ENCODE measurements at places on chromosomes 2 and 18. TPM values are rescaled to one million over a fixed set of nuclear protein-coding genes. Genes with fewer than 3 reads are reported as not detected.

Gene MYCN
- not detected for polyA plus RNA-seq

- no peak for DNase-seq
Observed at GRCh38 chr18:63197246-63197869, 122.2 kb downstream of the BCL2 start.

DNA sequence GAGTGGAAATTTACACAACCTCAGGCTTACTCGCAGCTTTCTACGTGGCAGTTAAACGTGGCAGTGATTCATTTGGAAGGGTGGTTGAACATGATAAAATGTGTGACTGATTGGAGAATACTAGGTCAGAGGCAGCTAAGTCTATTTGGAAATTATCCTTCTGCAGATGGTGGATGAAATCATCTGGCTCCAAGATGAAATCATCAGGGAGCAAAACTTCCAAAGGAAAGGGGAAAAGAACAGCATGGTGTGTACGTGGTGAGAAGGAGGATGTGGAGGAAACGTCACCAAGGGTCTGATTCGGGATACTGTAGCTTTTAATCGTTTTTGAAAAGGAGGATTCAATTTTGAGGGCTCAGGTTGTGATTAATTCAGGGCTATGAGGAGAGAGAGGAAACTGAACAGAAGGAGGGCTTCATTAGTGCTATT lies 47.9 kb downstream of the COL3A1 start:
- peak; percentile 9 for DNase-seq

- DNase-seq = no peak
Observed at GRCh38 chr18:37711766-37712505, 146.3 kb upstream of the CELF4 start.

GRCh38 chr2:43218155-43218701 lies 8.2 kb downstream of the ZFP36L2 start:
- no peak for DNase-seq

Data from SK-N-SH (cell line).